ENCODE measurements at places on chromosomes 11 and 22. TPM values are rescaled to one million over a fixed set of nuclear protein-coding genes. Genes with fewer than 3 reads are reported as not detected.

Gene OR51B4
- 0.48 TPM for total RNA-seq

Gene SCUBE2
- total RNA-seq: 3.7 TPM

Gene CARNS1
- total RNA-seq: 4.0 TPM

Gene PTGDR2
- not detected for total RNA-seq

Gene ADM
- 8.2 TPM for total RNA-seq

Gene KRTAP5-7
- 0.22 TPM for total RNA-seq

Gene KIF18A
- 0.33 TPM for total RNA-seq

Gene ZNF143
- total RNA-seq: 39.2 TPM

Gene OR10D3
- not detected for total RNA-seq

Gene OR2D2
- total RNA-seq: not detected

Gene OR9Q2
- not detected for total RNA-seq

Gene DEFB131B
- not detected for total RNA-seq

Gene SUSD2
- 0.45 TPM for total RNA-seq

Gene HEPN1
- not detected for total RNA-seq

Gene APOL4
- total RNA-seq: 18.6 TPM

Gene P4HA3
- 0.36 TPM for total RNA-seq

Gene OR56A1
- total RNA-seq: not detected

Gene FADS2
- 20.6 TPM for total RNA-seq

Gene UBE4A
- 29.4 TPM for total RNA-seq

Gene C11orf65
- total RNA-seq: 1.2 TPM

Gene ASRGL1
- 17.6 TPM for total RNA-seq

Gene PDGFD
- total RNA-seq: 77.9 TPM

Gene CARD18
- total RNA-seq: not detected

Gene GAS2
- total RNA-seq: 3.0 TPM

Gene TMEM191C
- total RNA-seq: 1.0 TPM

Gene OR4X1
- total RNA-seq: not detected

Gene FAM180B
- not detected for total RNA-seq

Gene APOA4
- not detected for total RNA-seq

Gene PIH1D2
- 2.7 TPM for total RNA-seq

Gene EFEMP2
- total RNA-seq: 144 TPM

Gene AMOTL1
- total RNA-seq: 11.6 TPM

Gene APLP2
- total RNA-seq: 242 TPM

Gene MS4A3
- not detected for total RNA-seq

Gene SMIM35
- total RNA-seq: not detected

Gene PLEKHB1
- total RNA-seq: 8.3 TPM

Gene POTEH
- total RNA-seq: not detected

Gene FAM227A
- 2.2 TPM for total RNA-seq

Gene SPTY2D1
- 16.9 TPM for total RNA-seq

Gene NLRP10
- total RNA-seq: not detected

Gene CEND1
- not detected for total RNA-seq

Gene UCP3
- 1.1 TPM for total RNA-seq

Gene MIAT
- total RNA-seq: 0.82 TPM

Data from ovary (tissue), 10 donors.